Naive B cell (primary cell): ENCODE measurements at places on chromosomes 1 and 21.
A peak's percentile ranks its signal among the peaks of the same experiment; 100 is the strongest.

DNA sequence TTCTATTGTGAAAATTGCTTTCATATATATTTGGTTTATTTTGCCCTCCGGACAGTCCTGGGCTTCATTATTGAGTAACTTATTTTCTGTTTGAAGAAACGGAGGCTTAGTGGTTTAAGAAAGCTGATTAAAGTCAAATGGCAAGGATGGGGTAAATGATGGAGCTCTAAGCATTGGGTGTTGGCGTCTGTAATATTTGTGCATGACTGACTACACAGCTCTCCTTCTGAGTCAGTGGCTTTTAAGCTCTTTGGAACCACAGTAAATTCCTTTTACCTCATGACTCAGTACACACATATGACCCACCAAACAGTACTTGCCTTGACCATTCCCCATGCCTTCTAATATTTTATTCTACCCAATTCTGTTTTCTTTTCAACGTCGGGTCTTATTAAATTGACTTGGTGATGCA lies 21.0 kb downstream of the B3GALT5 start:
- DNase-seq: no peak

DNA sequence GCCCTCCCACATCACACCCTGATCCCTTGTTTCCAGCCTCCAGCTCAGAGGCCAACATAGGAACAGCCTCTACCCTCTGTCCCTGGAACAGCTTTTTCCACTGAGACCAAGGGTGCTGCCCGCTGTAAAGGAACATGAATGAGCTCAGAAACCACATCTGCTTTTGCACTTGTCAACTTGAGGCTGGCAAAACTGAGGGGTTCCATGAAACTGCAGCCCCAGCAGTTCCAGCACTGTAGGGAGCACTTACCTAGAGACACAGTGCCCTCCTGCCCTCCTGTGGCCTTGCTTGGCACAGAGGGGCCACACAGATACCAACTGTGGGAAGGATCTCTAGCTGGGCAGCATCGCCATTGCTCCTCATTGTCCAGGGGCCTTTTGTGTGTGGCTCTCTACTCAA lies 51.7 kb downstream of the ITPKB start:
- DNase-seq: peak; percentile 49

DNA sequence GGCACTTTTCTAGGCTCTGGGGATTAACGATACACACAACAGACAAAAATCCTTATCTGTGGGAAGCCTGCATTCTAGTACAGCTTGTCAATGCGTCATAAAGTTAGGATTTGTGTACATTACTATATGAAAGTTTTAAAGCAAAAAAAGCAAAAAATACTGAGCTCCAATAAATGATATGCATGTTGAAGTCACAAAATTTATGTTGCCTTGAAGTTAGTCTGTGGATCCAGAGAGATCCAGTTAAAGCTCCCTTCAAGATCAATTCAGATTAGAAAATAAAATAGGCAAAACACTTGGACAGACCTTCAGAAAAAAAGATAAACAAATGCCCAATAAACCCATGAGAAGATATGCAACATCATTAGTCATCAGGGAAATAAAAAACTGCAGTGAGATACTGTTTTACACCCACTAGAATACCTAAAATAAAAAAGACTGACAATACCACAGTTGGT lies 33.1 kb upstream of the KCNQ4 start:
- no peak for DNase-seq

- no peak for DNase-seq
Observed at GRCh38 chr1:200150721-200151120, 123.2 kb downstream of the NR5A2 start.

DNA sequence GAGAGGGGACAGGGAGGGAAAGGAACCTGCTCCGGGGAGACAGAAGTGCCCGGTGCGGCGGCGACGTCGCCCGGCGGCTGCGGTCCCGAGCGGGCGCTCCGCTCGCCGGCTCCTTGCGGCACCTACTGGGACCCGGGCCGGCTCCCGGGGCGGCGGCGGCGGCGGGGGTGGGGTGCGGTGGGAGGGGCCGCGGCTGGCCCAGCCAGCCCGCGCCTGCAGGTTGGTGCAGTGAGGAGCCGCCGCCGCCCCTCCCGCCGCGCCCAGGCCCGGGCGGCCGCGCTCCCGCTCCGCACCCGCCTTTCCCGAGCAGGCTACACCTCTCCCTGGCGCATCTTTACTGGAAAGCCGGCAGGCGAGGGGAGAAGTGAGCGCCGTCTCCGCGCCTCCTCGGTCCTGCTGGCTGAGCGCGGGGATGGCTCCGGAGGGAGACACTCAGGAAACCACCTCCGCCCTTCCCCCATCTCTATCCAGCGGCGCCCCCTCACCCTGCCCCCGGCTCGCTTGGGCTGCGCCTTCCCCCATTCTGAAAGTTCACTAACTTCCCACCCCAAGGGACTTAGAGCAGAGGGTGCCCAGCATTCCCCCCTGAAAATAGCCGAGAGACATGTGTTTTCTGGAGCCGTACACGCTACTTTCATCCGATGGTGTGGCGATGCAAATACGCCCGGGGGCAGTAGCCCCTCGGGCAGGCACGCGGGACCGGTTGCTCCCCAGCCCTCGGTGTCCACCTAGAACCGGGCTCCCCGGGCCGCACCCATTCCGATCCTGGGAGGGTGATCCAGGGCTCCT lies at the start of gene PLD5:
Gene PLD5 (minus strand): TSS at position 127 of the 789 bp plus-strand sequence.
- DNase-seq: peak; percentile 15

DNA sequence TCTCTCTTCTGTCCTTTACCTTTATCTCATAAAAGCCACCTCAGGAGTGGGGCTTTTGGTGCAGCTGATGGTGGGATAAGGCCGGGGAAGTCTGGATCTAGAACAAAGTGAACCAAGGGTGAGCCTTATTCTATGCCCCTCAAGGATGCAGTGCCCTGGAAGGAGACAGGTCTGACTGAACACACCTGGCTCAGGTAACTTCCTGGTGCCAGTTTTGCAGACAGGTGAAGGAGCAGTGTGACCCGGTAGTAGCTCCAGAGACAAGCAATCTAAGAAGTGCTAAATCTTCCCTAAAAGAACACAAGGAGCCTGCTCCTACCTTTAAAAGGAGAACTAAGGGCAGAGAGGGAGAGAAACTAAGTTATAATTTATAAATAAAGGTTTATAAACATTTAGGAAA lies 2.9 kb downstream of the KCNJ15 start:
- DNase-seq: no peak

- no peak for DNase-seq
Observed at GRCh38 chr1:17190010-17190995, 14.6 kb upstream of the PADI1 start.

GRCh38 chr1:86621286-86621685 lies 74.4 kb downstream of the CLCA4 start:
- DNase-seq: no peak

- DNase-seq: no peak
Observed at GRCh38 chr1:225655509-225656258, 2.8 kb upstream of the ENAH start.

DNA sequence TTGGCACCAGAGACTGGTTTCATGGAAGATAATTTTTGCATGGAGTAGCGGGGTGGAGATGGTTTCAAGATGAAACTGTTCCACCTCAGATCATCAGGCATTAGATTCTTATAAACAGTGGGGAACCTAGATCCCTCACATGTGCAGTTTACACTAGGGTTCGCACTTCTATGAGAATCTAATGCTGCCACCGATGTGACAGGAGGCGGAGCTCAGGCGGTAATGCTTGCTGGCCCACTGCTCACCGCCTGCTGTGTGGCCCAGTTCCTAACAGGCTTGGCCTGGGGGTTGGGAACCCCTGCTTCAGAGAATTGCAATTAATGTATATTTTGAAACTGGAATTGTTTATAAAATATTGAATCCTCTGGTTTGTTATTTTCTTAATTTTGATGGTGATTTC lies 92.1 kb downstream of the NRIP1 start:
- DNase-seq: no peak

DNA sequence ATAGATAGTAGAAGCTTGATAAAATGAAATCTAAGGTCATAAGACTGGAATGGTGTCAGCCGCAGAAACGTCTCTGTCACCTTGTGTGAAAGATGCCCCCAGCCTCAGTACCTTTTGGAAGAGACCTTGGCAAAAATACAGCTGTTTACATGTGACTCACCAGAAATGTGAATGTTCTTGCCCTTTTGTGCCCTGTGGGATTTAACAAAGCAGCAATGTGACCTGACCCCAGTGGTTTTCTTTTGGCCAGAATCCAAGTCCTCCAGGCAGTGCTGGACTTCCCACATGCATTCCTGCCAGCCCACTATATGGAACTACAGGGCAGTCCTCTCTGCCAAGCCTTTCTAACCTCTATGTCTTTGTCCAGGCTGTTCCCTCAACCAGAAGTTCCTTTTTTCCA lies 27.2 kb upstream of the LRRC8C start:
- DNase-seq: no peak

DNA sequence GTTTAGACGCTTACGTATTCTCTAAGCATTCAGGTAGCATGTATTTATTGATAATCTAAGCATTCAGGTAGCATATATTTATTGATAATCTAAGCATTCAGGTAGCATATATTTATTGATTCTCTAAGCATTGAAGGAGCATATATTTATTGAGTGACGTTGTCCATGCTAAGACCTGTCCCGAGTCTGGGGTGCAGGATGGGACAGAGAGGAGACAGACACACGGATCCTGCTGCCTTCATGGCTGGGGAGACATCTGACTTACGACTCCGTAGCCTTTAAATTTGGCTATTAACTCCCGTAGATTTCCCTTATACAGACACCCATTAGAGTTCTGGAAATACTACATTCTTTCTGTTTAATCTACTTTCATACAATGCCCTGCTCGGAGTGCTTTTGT lies 982 bp downstream of the SCCPDH start:
- DNase-seq: no peak

DNA sequence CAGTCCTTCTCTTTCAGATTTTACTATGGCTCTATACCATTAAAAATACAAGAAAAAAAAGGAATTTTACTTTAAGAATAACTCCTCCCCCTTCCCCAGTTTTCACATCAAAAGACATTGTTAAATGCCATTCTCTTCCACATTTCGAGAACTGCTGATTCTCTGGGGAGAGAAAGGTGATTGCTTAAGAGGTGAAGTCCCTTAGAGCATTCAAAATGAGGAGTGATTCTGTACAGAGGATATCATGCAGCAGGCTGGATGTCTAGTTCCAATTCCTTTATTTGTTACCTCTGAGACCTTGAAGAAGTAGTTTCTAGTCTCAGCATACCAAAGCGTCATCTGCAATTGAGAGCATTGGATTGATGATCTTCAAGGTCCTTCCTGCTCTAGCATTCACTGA lies 46.9 kb downstream of the FMO3 start:
- DNase-seq: no peak

- DNase-seq: no peak
Observed at GRCh38 chr1:112514901-112515300, 6.1 kb downstream of the WNT2B start.

GRCh38 chr1:23611601-23612327 lies 52.5 kb upstream of the ID3 start:
- peak; percentile 48 for DNase-seq

GRCh38 chr1:187985897-187986654 lies 1157.3 kb downstream of the PLA2G4A start:
- no peak for DNase-seq

DNA sequence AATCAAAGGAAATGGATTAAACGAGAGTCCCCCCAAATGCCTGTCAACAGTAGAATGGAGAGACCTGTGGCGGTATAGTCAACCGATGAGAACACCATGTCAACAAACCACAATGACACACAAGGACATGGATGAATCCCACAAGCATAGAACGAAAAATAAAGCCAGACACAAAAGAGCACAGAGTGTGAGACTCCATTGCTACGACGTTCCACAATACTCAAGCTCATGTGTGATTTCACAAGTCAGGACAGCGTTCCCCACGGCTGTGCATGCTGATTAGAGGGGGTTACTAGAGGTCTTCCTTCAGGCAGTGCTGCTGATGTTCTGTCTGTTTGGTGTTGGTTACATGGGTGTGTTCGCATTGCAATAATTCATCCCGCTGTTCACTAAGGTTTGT lies 5.8 kb upstream of the PLA2G2D start:
- DNase-seq: no peak

GRCh38 chr21:29265690-29266479 lies 32.8 kb upstream of the BACH1 start:
- DNase-seq: no peak

DNA sequence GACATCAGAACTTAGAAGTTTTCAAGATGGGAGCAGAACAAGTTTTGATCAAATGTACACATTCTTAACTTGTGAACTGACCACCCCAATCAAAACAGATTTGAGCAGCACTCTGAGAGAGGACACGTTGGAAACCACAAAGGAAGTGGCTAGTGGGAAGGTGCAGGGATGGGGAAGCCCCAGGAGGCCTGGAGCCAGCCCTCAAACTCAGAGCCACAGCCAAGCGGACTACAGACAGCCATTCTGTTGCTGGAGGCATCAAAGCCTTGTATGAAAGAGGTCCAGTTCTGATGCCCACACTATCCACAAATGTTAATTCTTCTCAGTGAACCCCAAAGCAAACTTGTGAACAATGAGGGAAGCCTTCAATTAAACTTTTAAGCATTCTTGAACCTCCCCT lies 143.6 kb upstream of the RAB4A start:
- no peak for DNase-seq

DNA sequence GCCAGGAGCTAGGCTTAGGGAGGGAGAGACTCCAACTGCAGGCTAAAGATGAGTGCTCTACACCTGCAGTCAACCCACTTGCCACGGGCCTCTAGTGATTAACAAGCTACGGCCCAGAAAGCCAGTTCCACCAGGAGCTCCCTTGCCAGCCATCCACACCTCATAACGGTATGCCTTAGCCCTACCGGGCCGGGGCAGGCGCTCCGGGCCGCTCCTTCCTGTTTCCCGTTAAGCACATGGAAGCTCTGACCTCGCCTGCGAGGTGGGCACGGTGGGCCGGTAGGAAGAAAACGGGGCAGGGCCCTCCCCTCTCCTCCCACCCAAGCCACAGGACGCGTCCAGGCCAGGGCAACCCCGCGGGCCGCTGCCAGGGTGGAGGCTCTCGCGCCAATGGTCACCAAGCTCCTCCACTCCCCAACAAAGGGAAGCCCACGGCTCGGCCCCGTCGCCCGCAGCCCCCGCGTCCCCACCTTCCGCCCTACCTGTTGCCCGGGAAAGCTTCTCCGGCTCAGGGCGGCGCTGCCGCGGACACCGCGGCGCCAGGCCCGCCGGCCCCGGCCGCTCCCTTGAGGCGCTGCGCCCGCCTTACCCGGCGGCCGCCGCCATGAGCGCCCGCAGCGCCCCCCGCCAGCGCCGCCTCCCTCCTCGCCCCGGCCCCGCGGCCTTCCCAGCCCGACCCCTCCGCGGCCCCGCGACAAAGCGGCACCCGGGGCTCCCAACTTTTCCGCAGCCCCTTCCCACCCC lies 627 bp downstream of the CERS2 start:
- DNase-seq: peak; percentile 59

GRCh38 chr1:220681220-220681880 lies 8.8 kb upstream of the C1orf115 start:
- DNase-seq: no peak
